DMS79 treated with DMSO at 0.1 percent for 48 hours (cell line): ENCODE measurements at places on chromosomes 5 and 9.
A peak's percentile ranks its signal among the peaks of the same experiment; 100 is the strongest.

DNA sequence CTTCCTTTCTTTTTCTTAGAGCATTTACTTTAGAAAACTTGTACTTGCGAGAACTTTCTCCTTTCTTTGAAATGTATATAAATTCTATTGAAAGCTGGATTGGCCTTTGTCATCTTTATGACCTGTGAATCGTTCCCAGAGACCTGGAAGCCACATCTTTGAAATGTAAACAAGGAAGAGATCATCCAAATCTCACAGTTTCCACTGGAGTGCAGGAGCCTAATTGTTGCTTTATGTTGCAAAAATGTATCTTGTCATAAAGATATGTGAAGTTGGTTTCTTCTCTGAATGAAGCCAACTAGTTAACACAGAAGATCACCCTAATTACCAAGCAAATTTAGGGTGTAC is 1101.8 kb downstream of the TAF11L14 start:
- no peak for DNase-seq

GRCh38 chr5:61344187-61344944 is 12.3 kb downstream of the ZSWIM6 start:
- no peak for DNase-seq

- no peak for DNase-seq
Measured at GRCh38 chr5:151054709-151055108, 26.1 kb downstream of the TNIP1 start.

DNA sequence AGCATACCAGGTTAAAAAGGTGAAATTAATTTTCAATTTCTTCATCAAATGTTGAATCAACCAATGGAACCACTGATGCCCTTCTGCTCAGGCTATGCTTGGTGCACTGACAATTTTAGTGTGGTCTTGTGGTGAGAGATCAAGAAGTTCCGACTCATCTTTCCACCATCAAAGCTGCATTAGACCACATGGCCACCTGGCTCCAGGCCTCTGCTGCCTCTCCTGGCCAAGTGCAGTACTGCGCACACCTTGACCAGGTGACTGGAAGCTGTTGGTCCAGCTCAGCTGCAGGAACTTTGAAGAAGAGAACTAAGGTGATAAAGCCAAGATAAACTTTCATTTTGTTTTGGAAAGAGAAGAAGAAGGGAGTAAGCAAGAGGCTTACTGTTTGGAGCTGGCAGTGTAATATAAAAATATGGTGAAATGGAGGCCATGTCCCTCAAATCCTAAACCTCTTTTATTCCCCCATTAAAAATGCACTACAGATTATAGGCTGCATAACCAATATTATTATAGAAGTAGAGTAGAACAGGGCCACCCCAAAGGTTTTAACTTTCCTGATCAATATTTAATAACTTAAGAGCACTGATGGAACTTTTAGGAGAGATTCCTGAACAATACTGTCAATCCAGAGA is 315.5 kb upstream of the C9orf72 start:
- DNase-seq: no peak

DNA sequence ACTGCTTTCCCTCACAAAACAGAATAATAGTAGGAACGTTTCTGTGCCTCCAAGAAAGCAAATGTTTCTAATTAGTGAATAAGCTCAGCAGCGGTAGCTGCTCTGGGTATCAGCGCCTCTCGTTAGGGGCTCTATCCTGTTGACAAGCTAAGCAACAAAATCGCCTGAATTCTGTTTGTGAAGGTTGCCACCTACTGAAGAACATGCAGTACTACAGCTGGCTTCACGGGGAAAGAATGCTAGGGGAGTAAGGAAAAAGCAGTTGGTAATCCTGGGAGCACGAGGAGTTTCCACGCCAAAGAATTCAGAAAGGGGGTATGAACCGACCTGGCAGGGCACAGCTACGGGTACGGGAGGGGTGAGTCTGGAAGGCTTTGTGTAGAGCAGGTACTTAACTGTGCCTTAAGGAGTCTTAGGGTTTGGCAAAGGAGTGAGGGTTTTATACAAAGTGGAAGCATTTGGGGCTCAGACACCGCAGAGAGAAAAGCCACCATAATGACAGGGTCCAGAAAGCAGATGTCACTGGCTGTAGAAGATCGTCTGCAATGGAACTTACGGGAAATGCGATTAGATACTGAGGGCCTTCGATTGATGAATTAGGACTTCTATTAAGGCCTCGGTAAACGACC is 171.7 kb downstream of the TTC39B start:
- DNase-seq: peak; percentile 79

GRCh38 chr9:123450996-123451395 is 95.0 kb downstream of the CRB2 start:
- no peak for DNase-seq

GRCh38 chr5:31936683-31937082 is 237.4 kb downstream of the GOLPH3 start:
- no peak for DNase-seq

GRCh38 chr5:62569470-62569869 is 9.1 kb upstream of the LRRC70 start:
- DNase-seq: no peak

DNA sequence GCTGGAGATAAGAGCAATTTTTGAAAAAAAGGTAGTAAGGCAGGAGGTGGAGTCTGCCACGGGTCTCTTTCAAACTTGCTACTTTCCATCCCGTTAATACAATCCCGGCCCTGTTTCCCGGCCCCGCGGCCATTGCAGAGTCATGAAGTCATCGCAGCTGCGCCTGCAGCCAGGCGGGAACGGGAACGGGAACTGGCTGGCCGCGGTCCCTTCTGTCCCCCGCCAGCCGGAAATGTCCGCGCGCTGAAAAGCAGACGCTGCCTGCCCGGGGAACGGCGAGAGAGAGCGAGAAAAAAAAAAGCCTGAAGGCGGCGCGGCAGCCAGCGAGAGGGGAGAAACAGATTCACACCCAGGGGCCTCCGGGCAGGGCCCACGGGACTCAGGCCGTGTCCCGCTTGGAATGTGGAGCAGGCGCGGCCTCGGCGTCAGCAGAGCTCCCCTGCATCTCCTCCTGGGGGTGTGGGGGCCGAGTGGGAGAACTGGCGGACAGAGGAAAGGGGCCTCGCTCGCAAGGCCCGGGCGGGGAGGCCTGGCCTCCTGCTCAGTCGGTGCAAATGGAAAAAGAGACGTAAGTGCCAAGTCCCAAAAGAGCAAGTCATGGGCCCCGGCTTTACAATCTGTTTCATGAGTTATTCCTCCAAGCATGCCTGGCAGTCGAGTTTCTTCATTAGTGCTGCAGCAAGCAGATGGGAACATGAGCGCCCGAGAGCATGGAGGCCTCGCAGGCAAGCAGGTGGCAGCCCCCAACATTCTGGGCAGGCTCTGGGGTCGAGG is 201.2 kb upstream of the GAS1 start:
- no peak for DNase-seq

- DNase-seq: no peak
Measured at GRCh38 chr5:1298723-1299510, 4.0 kb upstream of the TERT start.

DNA sequence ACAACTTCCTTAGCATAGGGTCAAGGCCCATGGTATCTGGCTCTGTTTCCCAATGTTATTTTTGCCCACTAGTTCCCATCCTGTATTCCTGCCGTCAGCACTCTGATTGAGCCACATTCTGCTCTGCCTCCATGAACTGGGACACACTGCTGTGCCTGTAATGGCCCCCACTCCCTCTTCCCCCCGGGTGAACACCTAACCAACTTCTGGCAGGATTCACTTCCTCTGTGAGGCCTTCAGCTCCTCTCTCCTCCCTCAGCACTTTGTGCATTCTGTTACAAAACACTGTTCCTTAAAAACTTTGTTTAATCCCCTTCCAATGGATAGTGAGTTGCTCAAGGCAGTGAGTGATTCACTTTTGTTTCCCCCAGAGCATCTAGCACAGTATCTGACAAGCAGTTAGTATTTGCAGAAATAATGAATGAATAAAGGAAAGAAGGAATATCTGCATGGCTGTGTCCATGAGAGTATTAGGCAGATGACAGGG is 183.6 kb downstream of the EFNA5 start:
- no peak for DNase-seq

- peak; percentile 40 for DNase-seq
Measured at GRCh38 chr9:82539146-82539545, 523.8 kb downstream of the RASEF start.

GRCh38 chr5:119404033-119404432 is 48.2 kb downstream of the TNFAIP8 start:
- no peak for DNase-seq

GRCh38 chr9:133643978-133644760 is 8.0 kb downstream of the DBH start:
- no peak for DNase-seq

GRCh38 chr5:73692981-73693380 is 67.0 kb downstream of the ARHGEF28 start:
- DNase-seq: no peak

- no peak for DNase-seq
Measured at GRCh38 chr5:32290922-32291321, 21.8 kb downstream of the MTMR12 start.

GRCh38 chr5:169767938-169768337 is 130.9 kb downstream of the DOCK2 start:
- DNase-seq: no peak

GRCh38 chr5:11385901-11386293 is 518.3 kb downstream of the CTNND2 start:
- DNase-seq: no peak

DNA sequence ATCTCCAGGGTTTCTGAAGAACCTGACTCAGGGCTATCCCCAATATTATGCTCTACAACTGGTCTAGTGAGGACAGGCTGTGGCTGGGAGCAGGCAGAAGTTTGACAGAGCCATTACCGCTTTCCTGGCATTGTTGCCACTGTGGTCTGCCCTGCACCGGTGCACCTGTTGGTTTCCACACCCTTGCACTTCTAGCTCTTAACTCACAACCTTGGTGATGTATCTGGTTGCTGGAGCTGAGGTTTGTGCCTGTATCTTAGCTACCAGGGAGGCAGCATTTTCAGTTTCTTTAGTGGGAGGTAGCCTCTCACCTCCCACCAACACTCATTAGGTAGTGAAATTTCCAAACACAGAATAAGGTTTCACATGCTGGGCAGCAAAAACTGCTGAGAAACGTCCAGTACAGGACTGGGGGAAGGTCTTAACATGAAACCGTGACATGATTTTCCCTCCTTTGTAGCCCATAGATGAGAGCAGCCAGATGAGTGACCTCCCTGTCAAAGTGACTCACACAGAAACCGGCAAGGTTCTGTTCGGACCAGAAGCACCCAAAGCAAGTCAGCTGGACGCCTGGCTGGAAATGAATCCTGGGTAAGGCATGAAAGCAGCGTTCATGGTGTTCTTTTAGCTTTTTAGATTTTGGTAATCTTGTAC is 57.7 kb downstream of the SMARCA2 start:
- DNase-seq: no peak

GRCh38 chr5:66410122-66410521 is 186.1 kb upstream of the MAST4 start:
- DNase-seq: peak; percentile 0

DNA sequence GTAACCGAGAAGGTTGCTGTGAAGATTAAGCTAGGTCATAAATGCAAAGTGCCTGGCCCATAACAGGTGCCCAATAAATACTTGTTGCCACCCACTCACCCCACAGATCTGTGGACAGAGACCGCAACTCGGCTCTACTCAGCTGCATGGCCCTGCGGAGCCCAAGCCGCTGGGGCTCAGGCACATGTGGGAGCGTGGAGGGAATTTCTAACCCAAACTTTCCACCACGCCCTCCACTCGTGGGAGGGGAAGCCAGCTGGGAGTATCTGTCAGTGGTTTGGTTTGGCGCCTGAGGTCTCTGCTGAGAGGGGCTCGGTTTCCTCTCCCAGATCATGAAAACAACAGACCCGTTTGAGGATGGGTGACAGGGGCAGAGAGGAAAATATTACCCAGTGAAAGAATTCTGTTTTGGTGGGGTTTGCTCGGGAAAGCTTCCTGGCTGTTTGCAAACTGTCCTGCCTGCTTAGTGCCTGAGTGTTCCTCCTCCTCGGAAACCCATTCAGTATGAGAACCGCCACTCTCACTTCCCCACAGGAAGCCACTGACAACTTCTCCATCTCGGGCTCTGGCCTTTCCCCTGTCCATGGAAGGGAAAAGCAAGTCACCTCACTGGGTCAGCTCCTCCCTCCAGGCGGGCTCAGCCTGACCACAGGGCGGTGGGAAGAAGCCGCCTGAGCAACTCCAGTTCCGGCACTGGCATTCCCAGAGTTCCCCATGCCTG is 60.1 kb downstream of the RGS3 start:
- no peak for DNase-seq

- no peak for DNase-seq
Measured at GRCh38 chr5:13354611-13355010, 589.9 kb downstream of the DNAH5 start.

- no peak for DNase-seq
Measured at GRCh38 chr9:131043087-131043486, 34.1 kb downstream of the LAMC3 start.

GRCh38 chr5:96143450-96143849 is 181.8 kb upstream of the ELL2 start:
- DNase-seq: no peak

DNA sequence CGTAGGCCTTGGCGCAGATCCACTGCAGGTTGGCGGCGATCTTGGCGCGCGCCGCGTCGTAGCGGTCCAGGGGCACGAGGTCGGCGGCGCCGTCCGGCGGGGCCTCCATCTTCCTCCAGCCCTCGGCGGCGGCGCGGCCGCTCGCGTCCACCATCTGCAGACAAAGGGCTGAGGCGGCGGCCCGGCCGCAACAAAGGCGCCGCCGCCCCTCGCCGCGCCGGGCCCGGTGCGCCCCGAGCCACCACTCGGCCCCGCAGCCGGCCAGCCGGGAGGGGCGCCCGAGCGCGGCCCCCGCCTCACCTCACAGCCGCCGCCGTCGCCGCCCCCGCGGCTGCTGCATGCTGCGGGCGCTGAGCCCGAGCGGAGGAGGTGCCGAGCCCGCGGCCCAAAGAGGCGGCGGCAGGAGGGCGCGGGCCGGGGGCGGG is 328 bp downstream of the CAMSAP1 start:
- no peak for DNase-seq

GRCh38 chr9:16352791-16353401 is 517.6 kb downstream of the BNC2 start:
- DNase-seq: no peak

DNA sequence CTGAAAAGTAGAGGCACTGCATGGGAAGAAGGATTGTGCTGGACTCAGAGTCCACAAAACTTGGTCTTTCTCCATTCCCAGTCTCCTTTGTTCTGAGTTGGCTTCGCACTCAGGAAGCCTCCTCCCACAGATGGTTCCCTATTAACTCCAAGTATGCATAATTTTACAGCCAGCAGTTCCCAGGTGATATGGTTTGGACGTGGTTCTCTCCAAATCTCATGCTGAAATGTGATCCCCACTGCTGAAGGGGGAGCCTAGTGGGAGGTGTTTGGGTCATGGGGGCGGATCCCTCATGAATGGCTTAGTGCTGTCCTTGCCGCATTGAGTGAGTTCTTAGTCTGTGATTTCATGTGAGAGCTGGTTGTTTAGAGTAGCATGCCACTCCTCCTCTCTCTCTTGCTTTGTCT is 86.6 kb downstream of the FEM1C start:
- no peak for DNase-seq

- peak; percentile 16 for DNase-seq
Measured at GRCh38 chr5:160923936-160924710, 72.1 kb upstream of the ATP10B start.

DNA sequence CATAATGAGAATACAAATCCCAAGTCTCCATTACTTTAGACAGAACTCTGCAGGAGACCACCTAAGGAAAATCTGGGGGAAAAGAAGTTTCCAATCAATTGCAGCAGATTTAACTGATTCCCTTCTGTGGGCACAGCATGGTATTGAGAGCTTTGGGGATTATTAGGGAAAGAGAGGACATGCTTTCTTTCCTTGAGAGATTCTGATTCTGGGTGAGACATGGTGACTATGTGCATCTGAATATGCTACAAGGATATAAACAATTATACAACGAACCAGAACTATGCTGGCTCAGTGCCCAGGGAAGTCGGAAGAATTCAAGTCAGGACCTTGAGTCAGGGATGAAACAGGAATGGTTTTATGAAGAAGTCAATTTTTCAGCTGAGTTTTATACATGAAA is 183.7 kb downstream of the PDE4D start:
- no peak for DNase-seq
